Activated CD4-positive, alpha-beta T cell treated with anti-CD3 and anti-CD28 coated beads, Interleukin-2, amount 50 U/mL, for 4 hours (primary cell): ENCODE measurements at places on chromosomes 2 and 18.

- no peak for DNase-seq
Measured at GRCh38 chr2:198135481-198135934, 331.1 kb downstream of the PLCL1 start.

- no peak for DNase-seq
Measured at GRCh38 chr18:44197832-44198611, 482.7 kb upstream of the SETBP1 start.

DNA sequence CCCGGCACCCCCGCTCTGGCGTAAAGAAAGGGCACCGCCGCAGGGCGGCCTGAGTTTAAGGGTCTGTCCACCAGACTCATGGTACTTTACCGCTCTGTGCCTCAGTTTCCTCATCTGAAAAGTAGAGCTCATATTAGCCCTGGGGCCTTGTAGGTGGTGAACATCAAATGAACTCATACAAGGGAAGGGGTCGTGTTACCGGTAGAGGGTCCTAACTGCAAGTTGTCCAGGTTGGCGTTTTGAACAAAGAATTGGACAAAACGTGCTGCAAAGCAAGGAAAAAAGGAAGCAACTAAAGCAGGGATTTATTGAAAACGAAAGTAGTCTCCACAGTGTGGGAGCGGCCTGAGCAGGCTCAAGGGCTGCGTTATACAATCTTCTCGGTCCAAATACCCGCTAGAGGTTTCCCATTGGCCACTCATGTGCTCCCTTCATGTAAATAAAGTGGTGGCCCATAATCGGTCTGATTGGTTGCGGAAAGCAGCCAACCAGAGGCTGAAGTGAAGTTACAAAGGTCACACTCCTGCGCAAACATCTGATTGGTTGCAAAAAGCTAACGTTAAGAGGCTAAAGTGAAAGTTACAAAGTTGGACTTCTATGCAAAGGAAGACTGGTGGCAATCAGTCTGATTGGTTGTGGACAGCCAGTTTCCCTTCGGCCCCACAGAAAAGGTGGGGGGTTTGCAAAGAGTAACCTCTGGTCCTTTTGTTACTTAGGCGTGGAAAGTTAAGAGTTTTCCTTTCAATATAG, 80.7 kb upstream of the LDLRAD4 start:
- peak; percentile 55 for DNase-seq

GRCh38 chr2:238651306-238652052, 196.4 kb upstream of the TWIST2 start:
- DNase-seq, result no peak

- DNase-seq, result no peak
Measured at GRCh38 chr2:27884601-27885000, 5.6 kb downstream of the RBKS start.

DNA sequence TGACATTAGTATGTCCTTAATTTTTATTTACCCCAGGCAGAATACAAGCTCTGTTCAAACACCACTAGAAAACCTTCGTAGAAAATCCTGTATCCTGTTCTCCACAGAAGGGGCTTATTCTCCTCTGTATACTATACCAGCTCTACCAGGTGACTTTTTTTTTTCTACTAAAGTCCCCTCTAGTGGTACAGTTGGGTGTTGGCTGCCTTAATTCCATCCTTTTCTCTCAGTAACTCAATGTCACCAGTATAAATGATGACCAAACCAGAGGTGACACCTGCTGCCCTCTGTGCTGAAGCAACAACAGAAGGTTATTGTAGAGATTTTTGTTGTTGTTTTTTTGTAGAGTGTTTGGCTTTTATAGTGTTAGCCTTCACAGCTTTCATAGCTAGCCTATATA, 1322.0 kb downstream of the LRP1B start:
- DNase-seq, result no peak

GRCh38 chr2:37324786-37325624, at the start of gene PRKD3:
Gene PRKD3 (minus strand): TSS chr2:37324833. CDS start chr2:37316524, 8,309 bp downstream.
- peak; percentile 50 for DNase-seq

GRCh38 chr2:167939514-167940345, 307.7 kb downstream of the STK39 start:
- no peak for DNase-seq

- no peak for DNase-seq
Measured at GRCh38 chr2:91839904-91840868, 3031.0 kb upstream of the TEKT4 start.

DNA sequence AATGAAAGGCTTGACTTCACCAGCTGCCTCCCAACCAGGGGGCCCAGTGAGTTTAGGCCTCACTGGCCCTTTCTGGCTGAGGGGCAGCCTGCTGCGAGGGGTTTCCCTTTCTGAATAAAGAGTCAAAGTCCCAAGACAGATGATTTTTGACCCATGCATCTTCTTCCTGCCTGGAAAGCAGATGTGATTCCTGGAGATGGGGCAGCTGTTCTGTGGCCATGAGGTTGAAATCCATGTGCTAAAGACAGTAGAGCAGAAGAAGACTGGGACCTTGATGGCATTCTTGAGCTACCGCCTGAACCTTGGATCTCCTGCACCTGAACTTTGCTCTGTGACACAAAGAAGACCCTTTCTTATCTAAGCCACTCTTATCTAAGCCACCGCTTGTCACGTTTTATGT, 19.8 kb downstream of the HPCAL1 start:
- DNase-seq, result no peak

DNA sequence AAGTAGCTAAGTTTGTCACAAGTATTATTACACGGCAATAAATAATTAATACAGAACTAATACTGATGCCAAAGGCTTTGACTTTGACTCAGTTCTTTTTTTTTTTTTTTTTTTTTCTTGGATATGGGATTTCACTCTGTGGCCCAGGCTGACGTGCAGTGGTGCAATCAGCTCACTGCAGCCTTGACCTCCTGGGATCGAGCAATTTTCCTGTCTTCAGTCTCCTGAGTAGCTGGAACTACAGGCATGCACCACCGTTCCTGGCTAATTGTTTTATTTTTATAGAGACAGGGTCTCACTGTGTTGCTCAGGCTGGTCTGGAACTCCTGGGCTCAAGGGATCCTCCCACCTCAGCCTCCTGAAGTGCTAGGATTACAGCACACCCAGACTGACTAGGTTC, 284.5 kb downstream of the SS18 start:
- no peak for DNase-seq

GRCh38 chr2:173159791-173160463, 84.3 kb downstream of the MAP3K20 start:
- no peak for DNase-seq

DNA sequence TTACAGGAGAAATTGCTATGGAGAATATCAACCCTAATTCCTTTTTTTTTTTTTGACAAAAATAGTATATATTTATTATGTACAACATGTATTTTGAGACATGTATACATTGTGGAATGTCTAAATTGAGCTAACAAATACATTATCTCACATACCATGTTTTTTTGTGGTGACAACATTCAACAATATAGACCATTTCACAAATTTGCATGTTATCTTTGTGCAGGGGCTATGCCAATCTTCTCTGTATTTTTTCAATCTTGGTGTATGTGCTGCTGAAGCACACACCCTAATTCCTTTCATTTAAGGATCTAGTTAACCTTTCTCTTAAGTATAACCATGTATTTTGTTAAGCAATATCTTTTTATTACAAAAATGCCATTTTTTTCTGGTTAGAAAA, 13.2 kb downstream of the SLC39A10 start:
- DNase-seq, result no peak

DNA sequence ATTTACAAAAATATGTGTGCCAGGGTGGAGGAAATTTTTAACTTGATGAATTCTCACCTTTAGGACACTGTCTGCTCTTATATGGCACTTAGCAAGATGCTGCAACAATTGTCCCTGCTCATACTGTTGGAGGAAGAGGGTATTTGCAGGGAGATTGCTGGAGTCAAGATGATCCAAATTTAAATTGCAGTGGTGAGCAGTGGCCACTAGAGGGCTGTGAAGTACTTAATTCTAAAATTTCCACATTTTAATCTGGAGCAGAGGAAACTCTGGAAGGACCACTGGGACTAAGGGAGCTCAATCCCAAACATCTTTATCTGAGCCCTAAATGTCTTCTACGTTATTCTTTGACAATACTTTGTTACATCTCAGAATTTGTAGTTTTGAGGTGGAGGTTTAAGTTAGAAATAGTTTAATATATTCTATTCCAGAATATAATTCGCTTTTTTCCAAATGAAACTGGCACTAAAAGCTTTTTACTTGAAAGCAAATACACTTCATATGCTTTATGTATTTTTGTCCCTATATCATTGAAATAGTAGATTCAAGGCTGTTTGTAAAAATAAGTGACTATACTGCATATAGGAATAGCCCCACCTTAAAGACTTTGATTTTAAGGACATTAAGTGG, 33.0 kb upstream of the PTH2R start:
- no peak for DNase-seq

- no peak for DNase-seq
Measured at GRCh38 chr2:190355968-190356644, 12.7 kb downstream of the INPP1 start.

GRCh38 chr18:35941299-35941698, 31.2 kb upstream of the RMP24 start:
- DNase-seq, result no peak

GRCh38 chr2:112541315-112542122, 746 bp upstream of the POLR1B start:
- DNase-seq, result no peak

- no peak for DNase-seq
Measured at GRCh38 chr18:49185623-49186022, 234.9 kb upstream of the SMAD7 start.

- no peak for DNase-seq
Measured at GRCh38 chr18:48904091-48904490, 46.7 kb downstream of the SMAD7 start.

- no peak for DNase-seq
Measured at GRCh38 chr2:72570413-72570812, 255.4 kb downstream of the EXOC6B start.

DNA sequence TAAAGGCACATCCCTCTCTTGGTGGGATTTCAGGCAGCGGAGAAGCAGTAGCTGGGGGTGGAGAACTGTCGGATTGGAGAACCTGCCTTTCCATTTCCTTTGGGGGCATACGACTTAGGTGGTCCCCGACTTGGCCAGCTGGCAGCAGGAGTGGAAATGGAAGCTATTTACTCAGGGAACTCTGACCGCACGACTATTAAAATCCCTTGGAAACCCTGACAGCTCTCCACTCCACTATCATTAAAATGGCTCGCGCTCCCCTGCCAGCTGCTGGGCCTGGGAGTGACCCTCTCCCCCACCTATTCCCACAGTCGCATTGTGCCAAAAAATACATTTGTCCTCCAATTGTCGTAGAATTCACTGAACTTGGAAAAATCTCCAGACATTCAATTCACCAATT, 77.7 kb upstream of the APCDD1 start:
- no peak for DNase-seq

DNA sequence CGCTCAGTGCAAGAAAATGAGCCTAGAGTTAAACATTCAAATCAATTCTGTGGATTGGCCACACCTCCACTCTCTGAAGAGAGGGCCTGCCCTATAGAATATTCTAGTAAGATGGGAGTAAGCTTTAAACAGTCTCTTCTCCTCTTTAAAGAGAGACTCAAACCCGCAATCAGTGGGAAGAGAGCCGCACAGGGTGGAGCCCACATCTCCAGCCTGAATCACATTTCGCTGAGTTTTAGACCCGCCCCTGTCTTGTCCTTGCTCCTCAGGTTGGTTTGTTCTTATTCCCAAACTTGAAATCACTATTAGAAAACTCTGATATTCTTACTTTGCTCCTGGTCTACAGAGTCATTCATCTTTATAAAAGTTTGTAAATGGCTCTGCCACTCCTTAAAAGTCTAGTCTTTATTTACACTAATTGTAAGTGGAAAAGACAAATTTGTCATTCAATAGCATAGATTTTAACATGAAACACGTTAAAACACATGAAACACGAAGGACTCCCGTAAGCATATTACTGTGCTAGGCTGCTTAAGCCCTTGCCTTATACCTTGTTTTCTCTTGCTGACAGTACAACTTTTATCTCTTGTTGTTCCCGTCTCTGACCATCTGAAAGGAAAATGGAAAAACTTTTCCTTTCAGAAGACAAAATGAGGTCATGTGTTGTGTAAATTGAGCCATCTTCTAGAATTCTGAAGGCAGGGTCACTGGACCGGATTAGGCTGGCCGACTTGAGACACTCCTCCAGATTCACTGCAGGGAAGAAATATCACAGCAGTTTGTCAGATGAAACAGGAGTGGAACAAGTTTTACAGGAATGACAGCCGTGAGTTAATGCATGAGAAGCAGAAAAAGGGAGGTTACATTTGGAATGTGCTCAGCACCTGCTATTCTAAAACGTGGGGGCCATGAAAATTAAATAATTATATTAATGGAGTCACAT, 5.6 kb downstream of the DSC1 start:
- DNase-seq, result no peak

- DNase-seq, result no peak
Measured at GRCh38 chr2:233456934-233457333, 102.6 kb downstream of the DGKD start.

DNA sequence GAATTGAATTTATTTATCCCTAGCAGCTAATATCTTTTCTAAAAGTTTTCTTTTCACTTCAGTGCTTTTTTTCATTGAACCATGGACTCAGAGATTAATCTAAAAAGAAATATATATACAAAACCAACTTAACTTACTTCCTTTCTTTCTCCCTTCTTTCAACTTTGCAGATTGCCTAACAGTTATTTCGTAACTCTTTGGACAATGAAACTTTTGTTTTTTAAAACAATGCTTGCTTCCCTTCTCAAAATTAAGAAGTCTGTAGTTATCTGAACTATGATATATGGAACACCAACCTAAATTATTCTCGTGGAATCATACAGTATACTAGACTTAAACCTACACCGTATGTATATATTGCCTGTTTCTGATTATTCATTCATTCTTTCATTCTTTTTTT, 62.9 kb downstream of the MIB1 start:
- DNase-seq, result no peak

GRCh38 chr2:15579641-15580040, 12.0 kb upstream of the DDX1 start:
- no peak for DNase-seq

GRCh38 chr2:6072276-6072675, 380.1 kb downstream of the SOX11 start:
- no peak for DNase-seq

- DNase-seq, result no peak
Measured at GRCh38 chr2:120390381-120391055, 44.6 kb downstream of the INHBB start.
